ENCODE measurements at places on chromosomes 5 and 9.

- DNase-seq = no peak
Observed at GRCh38 chr9:117293206-117294114, 121.4 kb downstream of the ASTN2 start.

- DNase-seq = no peak
Observed at GRCh38 chr5:87298692-87299362, 31.1 kb downstream of the RASA1 start.

DNA sequence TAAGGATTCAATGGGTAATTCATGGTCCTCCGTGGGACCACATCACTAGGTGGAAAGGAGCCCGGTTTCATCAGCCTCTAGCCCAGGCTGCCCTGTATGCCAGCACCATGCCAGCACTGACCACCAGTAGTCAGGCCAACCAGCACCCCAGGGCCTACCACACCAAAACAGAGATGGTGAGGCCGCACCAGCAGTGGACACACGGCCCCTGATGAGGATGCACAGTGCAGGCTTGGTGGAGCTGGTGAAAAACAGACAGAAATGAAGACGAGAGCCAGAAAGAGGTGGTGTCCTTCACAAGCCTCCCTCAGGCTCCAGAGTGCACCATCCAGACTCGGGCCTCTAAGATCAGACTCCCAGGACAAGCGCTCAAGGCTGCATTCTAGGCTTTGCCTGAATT, 128.2 kb downstream of the MED10 start:
- DNase-seq = no peak

DNA sequence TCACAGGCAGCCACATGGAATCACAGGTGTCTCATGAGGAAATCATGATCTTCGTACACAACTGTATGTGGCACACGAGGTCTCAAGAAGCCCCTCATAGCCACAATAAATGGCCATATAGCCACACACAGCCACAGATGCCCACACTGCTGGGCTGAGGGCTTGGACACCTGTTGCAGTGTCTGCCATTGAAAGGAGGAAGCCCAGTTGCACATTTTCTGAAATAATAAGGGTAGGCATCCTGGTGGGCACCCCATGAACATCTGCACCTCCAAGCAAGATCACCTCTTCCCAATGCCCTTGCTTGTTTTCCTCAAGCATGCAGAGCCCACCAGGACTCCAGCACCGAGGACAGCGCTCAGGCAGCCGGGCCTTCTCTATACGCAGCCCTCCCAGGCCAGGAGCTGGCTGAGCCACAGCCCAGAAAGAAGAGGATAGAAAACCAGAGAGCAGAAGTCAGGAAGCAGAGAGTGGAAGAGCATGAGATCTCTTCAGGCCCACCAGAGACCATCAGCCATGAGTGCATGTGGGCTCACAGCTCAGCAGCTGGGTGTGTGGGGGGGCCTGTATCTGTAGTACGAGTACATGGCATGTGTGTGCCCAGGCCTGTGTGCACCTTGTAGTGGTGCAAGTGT, 1.0 kb upstream of the ACSL6 start:
- DNase-seq = peak; percentile 57

DNA sequence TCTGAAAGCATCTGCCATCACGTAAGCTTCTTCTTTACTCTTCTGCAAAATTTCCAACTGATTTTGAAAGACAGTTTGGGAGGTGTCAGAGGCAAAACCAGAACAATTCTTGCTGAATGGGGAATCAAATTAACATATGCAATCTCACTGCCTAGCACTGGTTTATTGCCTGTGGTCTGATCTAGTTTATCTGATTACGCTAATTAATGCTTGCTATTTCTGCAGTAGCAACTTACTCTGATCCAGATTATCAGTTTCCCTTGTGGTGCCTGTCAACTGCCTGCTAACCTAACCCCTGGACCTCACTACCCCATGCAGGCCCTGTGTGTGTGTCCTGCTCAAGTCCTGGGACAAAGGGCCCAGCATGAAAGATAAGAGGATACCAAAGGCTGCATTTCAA, 40.3 kb downstream of the CCDC125 start:
- DNase-seq = no peak

DNA sequence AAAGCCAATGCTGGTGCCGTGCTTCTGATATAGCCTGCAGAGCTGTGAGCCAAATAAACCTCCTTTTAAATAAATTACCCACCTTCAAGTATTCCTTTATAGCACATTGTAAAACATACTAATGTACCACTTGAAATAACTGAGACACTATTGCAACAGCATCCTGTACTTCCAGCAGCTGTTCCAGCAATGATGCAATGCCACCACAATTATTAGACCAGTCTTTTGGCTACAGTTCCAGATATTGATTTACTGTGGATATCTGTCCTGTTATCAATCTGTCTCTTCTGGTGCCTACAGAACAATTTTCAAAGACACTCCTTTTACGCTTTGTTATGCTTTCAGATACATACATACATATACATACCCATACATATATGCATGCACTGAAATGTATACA, 567.9 kb downstream of the TAF11L14 start:
- DNase-seq = no peak

DNA sequence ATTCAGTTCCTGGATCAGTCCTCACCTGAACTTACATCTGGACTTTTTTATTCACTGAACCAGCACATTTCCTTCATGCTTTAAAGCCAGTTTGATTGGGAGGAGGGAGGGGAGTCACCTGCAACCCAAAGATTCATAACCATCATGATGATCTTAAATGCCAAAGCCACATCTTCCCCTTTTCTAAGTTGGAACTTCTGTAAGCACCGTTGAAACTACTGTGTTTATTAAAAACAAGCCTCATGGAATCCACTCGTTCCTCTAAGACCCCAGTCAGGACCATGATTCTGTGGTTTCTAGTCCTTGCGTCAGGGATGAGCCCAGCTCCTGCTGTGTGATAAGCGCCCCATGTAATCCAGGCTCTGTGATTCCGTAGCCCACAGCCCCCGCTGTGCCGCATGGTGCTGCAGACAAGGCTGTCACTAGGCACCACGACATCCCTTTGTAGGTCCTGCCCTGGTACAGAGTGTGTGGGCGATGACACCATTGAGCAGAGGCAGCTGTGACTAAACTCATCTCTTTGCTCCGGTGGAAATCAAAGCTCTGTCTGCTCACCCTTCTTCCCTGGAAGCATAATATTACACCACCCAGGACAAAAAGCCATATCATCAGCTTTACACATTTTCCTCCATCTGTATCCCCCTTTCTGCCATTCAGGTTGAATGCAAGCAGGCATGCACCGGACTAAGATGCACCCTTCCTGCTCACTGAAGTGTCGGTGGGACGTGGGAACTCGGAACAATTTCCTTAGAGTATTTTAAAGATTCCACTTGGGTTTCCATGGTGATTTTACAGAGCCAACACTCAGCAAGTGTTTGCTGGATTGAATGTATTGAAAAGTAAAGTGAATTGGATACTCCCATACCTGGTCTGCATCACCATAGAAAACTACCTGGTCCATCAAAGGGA, 132.0 kb upstream of the FSTL4 start:
- no peak for DNase-seq

DNA sequence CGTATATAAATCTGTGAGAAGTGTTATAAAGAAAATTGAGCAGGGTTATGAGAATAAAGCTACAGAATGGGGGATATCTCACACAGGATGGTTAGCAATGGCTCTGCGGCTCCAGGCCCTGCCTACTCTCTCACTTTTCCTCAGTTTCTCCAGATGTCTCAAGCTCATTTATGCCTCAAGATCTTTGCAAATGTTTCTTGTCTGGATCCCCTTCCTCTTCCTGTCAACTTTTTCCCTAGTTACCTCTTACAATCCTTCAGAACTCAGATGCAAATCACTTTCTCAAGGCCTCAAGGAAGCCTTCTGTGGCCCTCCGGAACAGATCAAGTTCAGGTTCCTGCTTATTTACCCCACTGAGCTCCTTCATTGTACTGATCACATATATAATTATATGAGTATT, 386.4 kb downstream of the RAB3C start:
- DNase-seq = no peak

DNA sequence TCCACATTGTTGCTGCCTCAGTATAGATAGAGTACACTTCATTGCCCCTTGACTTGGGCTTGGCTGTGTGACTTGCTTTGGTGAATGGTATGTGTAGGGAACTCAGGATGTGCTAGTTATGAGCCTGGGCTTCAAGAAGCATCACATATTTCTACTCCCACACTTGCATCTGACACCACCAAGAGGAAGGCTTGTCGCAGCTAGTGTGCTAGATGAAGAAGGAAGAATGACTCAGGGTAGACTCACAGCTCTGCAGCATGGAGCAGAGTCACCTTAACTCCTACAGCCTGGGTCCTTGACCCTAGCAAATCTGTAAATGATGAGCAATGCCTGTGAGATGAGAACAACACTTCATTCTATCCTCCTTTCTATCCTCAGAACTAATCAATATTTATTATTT, 261.8 kb downstream of the ASTN2 start:
- DNase-seq = no peak

GRCh38 chr9:114291064-114291474, 31.8 kb upstream of the ORM1 start:
- DNase-seq = peak; percentile 80

GRCh38 chr5:15529821-15530220, 29.8 kb downstream of the FBXL7 start:
- no peak for DNase-seq

- DNase-seq = no peak
Observed at GRCh38 chr5:154786414-154786813, 31.2 kb downstream of the LARP1 start.

DNA sequence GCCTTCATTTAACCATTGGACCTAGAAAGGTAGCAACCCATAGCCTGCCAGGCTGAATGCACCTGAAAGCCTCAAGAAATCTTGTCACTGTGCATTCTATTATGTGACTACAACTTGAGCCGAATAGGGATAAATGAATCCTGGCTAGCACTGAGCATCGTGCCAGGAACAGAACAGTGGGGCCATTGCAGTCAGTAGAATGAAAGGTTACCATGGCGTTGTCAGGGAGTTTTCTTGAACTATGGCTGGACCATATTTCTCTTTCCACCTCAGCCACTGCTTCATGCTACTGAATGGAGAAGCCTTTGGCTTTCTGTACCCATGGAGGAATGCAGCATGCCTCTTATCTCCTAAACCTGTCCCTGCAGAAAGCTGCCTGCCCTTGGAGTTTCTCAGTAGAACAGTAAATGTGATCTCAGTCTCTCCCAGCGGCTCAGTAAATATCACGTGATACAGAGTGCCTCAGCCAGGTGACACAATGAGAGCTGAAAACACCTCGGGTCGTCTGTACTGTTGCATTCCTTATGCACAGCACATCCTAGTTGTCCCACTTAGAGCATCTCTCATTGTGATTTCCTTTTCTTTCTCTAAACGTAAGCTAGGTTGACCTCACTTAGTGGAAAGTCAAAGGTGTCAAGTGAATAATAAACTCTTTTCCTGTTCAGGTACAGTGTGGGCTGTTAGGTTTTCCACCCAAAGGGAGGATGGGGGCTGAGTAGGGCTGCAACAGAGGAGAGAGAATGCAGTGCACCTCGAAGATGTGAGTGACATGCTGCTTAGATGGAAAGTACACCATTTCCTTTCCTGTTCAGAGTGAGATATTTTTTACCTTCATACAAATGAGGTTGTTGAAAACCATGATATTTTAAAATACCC, 115.3 kb downstream of the MACIR start:
- DNase-seq = no peak

- no peak for DNase-seq
Observed at GRCh38 chr5:176833286-176833685, 22.9 kb downstream of the UNC5A start.

GRCh38 chr9:33210006-33210715, 29.8 kb upstream of the SPINK4 start:
- DNase-seq = no peak

DNA sequence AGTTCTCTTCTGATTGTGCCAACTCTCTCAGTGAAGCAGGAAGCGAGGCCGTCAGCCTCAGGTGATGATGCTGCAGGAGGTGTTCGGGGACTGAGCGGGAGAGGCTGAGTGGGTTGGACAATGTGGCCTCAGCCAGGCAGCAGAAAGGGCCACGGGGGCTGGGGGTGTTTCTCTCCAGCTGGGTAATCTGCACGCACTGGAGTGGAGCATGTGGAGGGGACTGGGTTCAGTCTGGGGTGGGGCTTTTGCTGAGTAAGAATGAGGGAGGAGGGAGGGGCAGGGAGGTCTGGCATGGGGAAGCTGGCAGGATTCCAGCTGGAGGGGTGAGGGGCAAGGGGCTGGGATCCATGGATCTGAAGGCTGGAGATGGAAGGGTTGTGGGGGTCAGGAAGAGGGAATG, 60.8 kb upstream of the PHYKPL start:
- DNase-seq = no peak

GRCh38 chr5:57495285-57496086, 12.9 kb upstream of the ACTBL2 start:
- DNase-seq = peak; percentile 53

- no peak for DNase-seq
Observed at GRCh38 chr9:124496463-124496862, 10.7 kb downstream of the NR5A1 start.

GRCh38 chr5:130966990-130967525, 198.0 kb downstream of the HINT1 start:
- DNase-seq = no peak

GRCh38 chr5:172508471-172509404, 54.4 kb upstream of the SH3PXD2B start:
- DNase-seq = no peak

- DNase-seq = no peak
Observed at GRCh38 chr5:167810573-167810972, 480.9 kb upstream of the WWC1 start.

- DNase-seq = no peak
Observed at GRCh38 chr5:137346281-137346680, 152.8 kb downstream of the SPOCK1 start.
